Peyer's patch (tissue), 4 donors: ENCODE measurements at places on chromosomes 1 and 21.
A peak's percentile ranks its signal among the peaks of the same experiment; 100 is the strongest.

DNA sequence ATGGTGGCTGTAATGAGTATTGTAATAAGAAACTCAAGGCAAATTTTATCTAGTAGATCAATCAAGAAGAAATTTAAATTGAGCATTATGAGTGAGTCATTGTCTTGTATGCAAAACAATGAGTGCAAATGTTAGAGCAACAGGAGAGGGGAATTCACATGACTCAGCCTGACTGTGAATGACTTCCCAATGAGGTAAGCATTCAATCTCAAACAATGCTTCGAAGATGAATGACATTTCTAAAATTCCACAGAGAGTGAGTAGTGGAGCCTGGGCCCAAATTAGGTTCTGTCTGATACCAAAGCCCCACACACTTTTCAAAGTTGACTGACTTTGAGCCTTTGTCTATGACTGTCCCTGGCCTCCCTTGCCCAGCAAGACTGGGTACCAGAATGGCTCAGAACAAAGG, 738.0 kb downstream of the PTPRU start:
- DNase-seq = no peak

DNA sequence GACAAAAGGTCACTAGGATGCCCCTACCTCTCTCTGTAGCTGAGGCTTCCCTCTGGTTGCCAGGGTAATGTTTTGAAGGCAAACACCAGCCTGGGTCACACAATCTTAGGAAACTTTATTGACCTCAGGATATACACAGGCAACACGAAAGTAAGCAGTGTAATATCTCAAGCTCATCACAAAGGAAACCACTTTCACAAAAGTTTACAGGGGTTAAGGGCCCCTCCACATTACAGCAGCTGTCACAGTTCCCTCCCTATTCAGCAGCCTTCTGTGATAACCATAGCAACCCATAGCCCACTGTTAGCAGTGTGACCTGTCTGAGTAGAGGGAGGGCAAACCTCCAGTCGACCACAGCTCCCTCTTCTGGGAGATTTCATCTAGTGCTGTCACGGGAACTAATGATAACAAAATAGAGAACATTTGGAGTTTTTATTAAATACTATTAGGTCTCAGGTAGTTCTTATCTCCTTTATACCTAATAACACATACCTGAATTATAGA, 149.8 kb downstream of the PTPRC start:
- no peak for DNase-seq

DNA sequence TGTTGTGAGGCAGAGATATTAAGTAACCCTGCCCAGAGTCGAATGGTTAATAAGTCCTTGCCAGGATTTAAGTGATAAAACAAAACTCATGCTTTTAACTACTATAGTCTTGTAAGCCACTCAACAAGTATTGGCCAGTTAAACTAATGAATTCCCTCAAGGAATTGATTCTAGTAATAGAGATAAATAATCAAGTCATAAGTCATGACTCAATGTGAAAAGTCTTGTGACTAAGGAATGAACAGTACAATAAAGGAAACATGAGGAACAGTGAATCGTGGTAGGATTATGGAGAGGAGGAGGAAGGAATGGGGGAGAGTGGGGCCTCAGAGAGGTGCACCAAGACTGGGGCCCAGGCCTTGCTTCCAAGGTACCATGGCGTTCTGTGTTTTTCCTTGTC, 104.7 kb downstream of the FGGY start:
- no peak for DNase-seq

GRCh38 chr1:118322331-118322730, 137.3 kb upstream of the SPAG17 start:
- DNase-seq = no peak

GRCh38 chr1:49136738-49137251, 360.1 kb upstream of the BEND5 start:
- DNase-seq = no peak

DNA sequence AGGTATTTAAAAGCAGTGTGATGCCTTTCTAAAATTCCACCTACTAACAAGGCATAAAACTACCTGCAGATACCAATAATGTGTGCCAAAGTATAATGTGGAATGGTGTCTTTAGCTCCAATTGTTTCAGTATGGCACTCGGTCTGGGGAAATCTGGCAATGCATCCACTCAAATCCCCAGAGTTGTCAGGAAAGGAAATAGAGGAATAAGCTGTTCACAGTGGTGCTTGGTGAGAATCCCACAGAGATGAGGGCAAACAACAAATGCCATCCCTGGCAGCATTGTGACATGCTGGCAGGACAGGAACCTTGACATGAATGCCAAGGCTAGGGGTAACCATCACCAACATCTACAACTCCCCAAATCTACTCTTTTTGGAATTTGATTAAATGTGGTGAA, 240.7 kb downstream of the BARHL2 start:
- no peak for DNase-seq

- peak; percentile 29 for DNase-seq
These were observed 26.3 kb upstream of the PCBP3 start for GRCh38 chr21:45617021-45617921.

GRCh38 chr21:22399681-22400514, 1401.7 kb downstream of the NCAM2 start:
- no peak for DNase-seq

GRCh38 chr1:241834733-241835377, 13.1 kb upstream of the EXO1 start:
- DNase-seq = no peak

- peak; percentile 64 for DNase-seq
These were observed 27.3 kb downstream of the OPTC start for GRCh38 chr1:203521074-203521794.

DNA sequence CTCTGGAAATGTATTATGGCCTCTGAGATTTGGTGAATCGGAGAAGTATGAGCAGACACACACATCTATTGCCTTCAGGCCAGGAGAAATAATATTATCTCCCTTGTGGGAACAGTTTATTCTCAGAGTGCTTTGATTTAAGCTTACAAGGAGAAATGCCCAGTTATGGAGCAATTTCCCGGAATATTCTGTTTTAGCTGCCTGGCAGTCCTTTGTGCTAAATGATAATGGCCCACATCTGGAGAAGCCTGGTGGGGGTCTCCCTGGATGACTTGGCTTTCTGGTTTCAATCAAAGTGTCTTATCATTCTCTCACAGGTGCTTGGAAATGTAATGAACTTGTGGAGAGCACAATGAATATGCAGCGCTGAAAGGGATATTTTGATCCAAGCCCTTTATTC, 389.6 kb upstream of the USP24 start:
- no peak for DNase-seq
